ENCODE measurements at places on chromosomes 7 and 10.

GRCh38 chr7:153065051-153065450 lies 305.5 kb downstream of the ACTR3B start:
- no peak for DNase-seq

GRCh38 chr7:27165089-27165995 lies at the start of gene HOXA9:
HOXA9 (minus strand) TSS chr7:27165537; CDS start chr7:27165457, 80 bp downstream.
- DNase-seq, result no peak

DNA sequence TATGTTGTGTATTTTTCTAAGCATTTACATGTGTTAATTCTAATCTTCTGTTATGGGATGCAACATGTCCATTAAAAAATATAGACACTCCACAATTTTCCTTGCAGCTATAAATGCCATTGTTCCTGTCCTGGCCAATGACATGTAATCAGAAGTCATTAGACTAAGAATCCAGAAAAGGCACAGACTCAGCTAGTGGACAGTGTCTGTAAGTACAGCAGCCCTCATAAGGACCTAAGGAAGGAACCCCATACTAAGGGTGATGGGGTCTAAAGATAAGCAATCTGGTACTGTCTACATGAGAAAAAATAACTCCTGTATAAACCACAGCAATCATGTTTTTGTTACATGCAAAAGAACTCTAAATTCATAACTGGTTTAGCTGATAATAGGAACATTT lies 115.9 kb downstream of the GPR85 start:
- DNase-seq, result no peak

DNA sequence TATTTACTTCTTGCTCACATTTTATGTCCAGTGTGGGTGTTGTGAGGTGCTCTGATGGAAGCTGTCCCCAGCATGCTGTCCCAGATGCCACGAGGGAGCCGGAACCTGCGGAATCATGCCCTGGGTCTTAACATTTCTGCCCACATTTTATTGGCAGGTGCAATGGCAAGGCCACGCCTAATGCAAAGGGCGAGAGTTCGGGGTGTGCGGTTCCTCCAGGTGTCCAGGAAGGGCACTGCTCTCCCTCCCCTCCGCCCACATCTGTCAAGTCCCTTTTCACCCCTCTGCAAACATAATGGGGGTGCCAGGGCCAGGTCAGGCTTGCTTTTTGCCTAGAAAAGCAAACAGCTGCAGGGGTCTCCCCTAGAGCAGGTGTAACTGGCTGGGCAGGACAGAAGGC lies 16.4 kb downstream of the PDAP1 start:
- no peak for DNase-seq

DNA sequence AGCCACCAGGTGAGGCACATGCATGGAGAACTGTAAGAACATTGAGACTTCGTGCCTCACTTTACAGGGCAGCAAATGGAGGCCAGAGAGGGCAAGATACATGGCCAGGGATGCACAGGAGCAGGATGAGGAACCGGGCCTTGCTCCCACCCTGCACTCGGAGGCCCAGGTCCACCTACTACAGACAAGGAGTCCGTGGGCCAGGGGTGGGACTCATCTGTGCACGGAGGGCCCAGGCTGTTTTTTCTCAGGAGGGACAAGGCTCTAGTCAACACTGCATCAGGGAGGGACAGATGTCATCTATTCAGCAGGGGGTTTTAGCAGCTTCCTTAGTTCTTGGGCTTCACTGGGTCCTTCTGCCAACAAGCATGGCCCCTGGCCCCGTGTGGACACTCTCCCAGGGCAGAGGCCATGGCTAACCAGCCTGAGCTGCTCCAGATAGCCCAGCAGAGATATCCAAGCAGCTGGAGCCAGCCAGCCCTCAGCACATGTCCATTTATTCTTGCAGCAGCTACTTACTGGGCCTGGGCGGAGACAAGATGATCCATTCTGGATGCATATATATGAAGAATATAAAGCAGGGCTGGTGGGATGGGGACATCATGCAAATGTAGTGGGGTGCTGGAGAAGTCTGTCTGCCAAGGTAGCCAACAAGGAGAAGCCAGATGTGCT lies 134.5 kb upstream of the RET start:
- DNase-seq, result no peak
